Cortex of kidney (tissue), 1 donor: ENCODE measurements at places on chromosomes 3 and 15.

- DNase-seq = no peak
Observed at GRCh38 chr3:158776531-158776930, 25.3 kb upstream of the MFSD1 start.

- DNase-seq = no peak
Observed at GRCh38 chr3:58063022-58063815, 55.0 kb downstream of the FLNB start.

GRCh38 chr3:7280318-7280717 is 419.4 kb downstream of the GRM7 start:
- DNase-seq = no peak

GRCh38 chr15:33069161-33069560 is 125.4 kb downstream of the FMN1 start:
- DNase-seq = no peak

- DNase-seq = no peak
Observed at GRCh38 chr3:102686792-102687191, 252.0 kb downstream of the ZPLD1 start.

GRCh38 chr15:57784081-57784511 is 77.6 kb downstream of the POLR2M start:
- DNase-seq = no peak

DNA sequence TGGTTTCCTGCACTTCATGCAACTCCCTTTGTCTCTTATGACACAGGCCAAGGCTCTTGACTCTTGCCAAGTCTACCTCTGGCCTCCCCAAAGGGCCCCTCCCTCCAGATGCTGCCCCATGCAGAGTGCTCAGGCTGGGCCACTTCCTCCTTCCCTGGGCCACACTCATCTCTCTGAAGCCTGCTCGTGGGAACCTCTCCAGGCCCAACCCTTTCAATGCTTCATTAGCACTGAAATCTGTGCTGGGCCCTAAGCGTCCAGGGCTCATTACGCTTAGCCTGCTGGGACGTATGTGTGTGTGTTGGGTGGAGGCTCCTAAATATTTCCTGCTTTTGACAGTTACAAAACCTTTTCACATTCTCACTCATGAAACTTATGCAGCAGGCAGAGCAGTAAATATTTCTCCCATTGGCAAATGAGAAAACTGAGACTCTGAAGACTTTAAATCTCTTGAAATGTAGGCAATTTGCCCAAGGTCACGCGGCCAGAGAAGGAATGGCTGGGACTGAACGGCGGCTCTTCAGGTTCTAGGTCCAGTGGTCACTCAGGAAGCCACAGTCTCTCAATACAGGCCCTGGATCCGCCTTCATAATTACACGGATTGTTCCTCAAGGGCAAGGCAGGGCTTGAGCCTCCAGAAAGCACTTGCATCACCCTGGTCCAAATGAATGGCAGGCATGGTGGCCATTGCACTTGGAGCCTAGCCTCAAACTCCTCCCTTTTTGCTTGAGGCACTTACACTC is 241.7 kb upstream of the HES1 start:
- no peak for DNase-seq

DNA sequence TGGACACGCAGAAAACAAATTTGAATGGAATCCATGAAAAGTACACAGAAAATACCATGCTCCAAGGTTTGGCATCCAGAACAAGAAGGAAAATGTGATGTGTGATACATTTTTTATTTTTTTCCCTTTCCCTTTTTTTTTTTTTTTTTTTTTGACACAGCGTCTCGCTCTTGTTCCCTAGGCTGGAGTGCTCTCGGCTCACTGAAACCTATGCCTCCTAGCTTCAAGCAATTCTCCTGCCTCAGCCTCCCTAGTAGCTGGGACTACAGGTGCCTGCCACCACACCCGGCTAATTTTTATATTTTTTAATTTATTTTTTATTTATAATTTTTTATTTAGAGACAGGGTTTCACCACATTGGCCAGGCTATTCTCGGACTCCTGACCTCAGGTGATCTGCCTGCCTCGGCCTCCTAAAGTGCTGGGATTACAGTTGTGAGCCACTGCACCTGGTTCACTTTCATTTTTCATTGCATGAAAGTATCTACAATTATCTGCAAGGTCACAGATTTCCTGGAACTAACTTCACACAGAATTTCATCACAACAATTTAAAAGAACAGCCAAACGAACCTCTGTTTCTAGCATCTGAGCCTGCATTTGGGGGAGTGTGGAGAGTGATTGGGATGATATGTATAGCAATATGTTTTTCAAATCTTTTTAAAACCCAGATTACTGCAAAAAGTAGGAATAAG is 8.3 kb downstream of the POU1F1 start:
- DNase-seq = no peak

DNA sequence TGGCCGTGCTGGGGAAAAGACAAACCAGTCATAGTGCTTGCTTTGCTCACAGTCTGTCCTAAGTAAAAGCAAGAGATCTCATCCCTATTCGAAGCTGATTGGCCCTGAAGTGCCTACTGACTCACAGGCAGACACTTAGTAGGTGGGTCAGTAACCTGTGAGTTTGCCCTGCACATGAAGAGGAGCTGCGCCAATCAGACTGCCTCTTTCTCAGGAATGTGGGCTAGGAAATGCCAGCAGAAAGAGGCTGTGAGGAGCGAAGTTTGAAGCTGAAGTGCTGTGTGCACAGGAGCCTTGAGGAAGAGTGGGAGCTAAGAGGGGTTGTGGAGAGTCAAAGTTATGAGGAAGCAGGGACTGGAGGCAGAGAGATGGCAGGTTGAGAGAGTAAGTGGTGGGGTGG is 126.8 kb downstream of the IL20RB start:
- no peak for DNase-seq

DNA sequence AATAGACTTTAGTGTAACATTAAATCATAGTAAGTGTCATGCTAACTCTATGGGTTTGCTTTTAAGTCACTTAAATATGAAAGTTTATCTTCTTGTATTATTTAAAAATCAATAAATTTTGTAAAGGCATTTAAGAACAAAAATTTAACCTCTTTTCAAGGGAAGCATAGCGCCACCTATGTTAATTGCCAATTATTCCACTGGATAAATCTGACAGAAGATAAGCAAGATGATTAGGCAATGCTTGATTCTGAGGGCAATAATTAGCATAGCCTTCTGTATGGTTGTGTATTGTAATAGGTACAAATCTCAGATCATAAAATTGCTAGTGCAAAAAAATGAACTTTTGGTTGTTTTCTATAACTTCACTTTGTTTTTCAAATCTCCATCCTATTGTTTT is 560.1 kb downstream of the GRM7 start:
- DNase-seq = no peak

DNA sequence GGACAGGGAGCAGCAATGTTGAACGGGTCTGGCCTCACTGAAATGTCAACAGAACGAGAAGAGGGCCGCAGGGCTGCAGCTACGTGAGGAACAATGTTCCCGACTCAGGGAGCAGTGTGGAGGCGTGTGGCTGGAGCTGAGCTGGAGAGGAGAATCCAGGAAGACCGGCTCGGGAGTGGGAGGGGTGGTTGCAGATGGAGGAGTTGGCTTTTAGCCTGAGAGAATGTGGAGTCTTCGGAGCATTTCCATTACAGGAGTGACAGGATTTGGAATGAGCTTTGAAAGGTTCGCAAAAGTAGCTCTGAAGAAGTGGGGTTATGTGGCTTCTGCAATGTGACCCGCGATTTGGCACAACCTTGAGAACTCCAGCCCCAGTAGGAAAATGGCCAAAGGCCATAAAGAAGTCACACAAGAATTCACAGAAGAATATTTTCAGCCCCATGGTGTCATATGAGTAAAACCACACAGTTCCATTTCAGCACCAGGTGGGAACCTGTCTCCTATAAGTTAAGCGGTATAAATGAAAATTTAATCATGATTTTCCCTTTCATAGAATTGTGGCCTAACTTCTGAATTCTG is 78.8 kb upstream of the NSMCE3 start:
- no peak for DNase-seq

- no peak for DNase-seq
Observed at GRCh38 chr15:25474251-25474650, 35.4 kb upstream of the UBE3A start.

GRCh38 chr3:142467768-142468167 is 19.9 kb upstream of the XRN1 start:
- DNase-seq = no peak
